ENCODE measurements at places on chromosomes 5 and 9.

DNA sequence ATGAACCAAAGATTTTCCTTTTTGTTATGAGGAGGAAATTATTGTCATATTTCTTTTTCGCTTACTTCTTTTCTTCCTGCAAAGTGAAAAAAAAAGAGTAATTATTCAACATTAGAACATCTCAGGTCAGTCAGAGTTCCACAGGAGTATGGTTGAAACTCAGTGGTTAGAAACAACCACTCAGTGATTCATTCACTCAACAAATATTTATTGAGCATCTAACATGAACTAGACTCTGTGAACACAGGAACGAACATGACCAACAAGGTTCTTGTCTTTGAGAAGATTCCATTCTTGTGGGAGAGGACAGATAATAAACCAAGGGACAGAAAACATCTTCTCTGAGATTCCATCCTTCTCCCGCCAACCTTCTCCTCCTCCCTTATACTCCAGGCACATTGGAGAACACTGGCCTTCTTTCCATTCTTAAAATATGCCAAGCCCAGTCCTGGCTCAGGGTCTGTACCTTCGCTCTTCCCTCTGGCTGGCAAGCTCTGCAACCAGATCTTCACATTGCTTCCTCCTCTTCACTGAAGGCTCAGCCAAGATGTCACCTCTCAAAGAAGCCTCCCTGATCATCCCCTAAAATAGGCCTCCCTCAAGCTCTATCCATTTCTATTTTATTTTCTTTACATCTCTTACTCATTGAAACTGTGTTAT, 6.8 kb upstream of the GRAMD2B start:
- DNase-seq, result no peak

GRCh38 chr5:10704949-10705621, 55.9 kb downstream of the DAP start:
- DNase-seq, result peak; percentile 70

GRCh38 chr9:91436841-91437240, 13.2 kb upstream of the NFIL3 start:
- DNase-seq, result no peak

DNA sequence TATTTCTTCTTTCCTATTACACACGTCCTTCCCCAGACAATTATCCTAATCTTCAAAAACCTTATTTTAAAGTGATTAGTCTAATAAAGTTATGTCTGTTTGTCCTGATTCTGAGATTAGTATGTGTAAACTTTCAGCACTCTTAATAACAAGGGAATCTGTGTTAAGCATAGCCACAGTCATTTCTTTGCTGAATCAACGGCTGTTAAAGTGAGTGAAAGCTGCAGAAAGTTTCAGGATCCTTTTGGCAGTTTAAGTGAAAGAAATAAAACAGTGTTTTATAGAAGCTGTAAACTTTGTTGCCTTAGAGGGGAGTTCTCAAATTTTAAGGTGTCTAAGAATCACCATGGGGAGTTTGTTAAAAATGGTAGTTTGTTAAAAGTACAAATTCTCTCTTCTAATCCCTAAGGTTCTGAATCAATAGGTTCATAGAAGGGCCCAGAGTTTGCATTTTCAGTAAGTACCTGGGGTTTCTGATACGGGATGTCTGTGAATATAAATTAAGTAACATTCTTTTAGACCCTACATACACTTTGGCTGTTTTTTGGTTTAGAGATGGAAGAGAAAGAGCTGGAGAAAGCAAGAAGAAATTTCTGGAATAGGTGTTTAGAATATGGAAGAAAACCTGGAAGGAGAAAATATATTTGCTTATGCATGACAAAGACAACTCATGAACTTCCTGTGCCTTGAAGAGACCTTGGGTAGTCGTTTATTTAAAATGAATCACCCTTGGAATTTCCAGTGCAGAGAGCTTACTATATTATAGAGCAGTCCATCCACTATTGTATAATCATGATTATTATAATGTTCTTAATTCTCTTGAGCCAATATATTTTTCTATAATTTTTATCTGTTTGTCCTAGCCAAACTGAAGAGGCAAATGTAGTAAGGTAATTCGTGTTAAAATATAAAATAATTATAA, 45.7 kb downstream of the SCAMP1 start:
- peak; percentile 56 for DNase-seq

GRCh38 chr5:54900984-54901725, 84.2 kb downstream of the ESM1 start:
- peak; percentile 12 for DNase-seq

DNA sequence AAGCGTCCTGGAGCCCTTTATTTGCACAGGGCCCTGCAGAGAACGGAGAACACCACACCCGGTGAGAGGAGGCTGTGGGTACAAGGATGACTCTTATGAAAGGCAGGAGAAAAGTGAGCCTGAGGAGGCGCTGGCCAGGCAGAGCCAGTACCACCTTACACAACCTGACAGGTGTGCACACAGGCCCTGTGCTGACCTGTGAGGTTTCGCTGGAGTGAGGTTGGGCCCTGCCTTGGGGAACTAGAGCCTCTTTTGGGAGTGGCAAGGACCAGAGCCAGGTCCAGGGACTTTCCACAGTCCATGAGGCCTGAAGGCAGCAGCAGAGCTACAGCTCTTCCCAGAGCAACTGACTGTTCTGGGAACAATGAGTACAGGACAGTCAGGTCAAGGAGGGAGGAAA, 3.1 kb downstream of the SRD5A1 start:
- no peak for DNase-seq

DNA sequence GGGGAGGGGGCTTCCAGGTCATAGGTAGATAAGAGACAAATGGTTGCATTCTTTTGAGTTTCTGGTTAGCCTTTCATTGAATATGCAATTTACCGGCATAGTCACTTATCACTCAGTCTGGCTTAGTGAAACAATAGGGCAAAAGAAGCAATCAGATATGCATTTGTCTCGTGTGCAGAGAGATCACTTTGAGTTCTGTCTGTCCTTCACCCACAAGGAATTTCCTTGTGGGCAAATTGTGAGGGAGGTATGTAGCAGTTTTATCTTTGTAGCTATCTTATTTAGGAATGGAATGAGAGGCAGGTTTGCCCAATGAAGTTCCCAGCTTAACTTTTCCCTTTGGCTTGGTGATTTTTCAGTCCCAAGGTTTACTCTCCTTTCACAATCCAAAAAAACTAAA, 116.1 kb downstream of the TUSC1 start:
- DNase-seq, result no peak

GRCh38 chr5:126918615-126918957, 111.8 kb downstream of the MARCHF3 start:
- no peak for DNase-seq

DNA sequence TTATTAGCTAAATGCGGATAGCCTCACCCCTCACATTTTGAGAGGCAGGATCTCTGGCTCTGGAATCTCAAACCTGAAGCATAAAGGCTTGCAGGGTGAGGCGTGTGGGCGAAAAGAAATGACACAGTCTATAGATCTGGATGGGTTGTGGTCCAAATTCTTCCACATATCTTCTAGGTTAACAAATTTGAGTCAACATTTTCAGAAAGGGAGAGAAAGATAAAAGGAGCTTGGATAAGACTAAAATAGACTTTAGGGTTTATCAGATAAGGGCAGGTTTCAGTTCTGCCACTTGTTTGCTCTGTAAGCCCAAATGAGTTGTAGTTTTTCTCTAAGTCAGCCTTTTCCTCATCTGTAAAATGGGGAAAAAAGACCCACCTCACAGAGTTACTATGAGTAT, 220.9 kb downstream of the TRIM32 start:
- DNase-seq, result no peak

- DNase-seq, result no peak
Observed at GRCh38 chr9:111852291-111852690, 44.3 kb upstream of the UGCG start.

DNA sequence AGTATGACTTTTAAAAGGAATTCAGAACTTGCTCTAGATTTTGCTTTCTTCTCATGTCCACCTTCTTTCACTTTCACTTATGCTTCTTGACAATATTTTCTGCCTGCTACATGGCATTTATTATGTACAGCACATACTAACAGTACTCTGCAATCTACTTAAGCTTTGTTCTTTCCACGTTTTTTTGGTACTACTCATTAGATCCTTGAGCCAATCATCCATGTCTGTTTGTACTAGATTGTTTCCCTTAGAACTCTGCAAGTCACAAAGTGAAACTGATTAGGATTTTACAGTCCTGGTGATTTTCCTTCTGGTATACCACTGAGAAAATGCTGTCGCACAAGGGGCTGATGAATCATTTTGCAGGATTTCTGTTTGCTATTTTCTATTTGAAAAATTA, 78.3 kb downstream of the PARP8 start:
- peak; percentile 40 for DNase-seq

GRCh38 chr9:87118594-87118993, 171.3 kb upstream of the GAS1 start:
- DNase-seq, result no peak

GRCh38 chr5:145437627-145438026, 397.5 kb downstream of the PRELID2 start:
- DNase-seq, result no peak

DNA sequence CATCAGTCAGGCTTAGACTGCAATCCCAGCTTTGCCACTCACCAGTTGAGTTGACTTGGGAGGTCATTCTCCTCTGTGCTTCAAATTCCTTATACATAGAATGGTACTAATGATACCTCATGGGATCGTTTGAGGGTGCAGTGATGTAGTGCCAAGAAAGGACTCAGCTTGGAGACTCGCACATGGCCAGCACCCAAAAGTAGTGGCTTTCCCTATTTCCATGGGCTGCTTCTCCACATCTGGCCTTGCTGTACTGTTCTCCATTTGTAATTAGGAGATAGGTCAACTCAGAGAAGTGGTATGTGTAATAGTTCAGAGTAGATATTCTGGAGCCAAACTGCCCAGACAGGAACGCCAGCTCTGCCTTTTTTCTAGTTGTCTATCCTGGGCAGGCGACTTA, 5.5 kb downstream of the CCL19 start:
- no peak for DNase-seq

- DNase-seq, result no peak
Observed at GRCh38 chr9:130372057-130372456, 72.7 kb upstream of the ASS1 start.

GRCh38 chr5:62592558-62592957, 13.9 kb downstream of the LRRC70 start:
- DNase-seq, result no peak

DNA sequence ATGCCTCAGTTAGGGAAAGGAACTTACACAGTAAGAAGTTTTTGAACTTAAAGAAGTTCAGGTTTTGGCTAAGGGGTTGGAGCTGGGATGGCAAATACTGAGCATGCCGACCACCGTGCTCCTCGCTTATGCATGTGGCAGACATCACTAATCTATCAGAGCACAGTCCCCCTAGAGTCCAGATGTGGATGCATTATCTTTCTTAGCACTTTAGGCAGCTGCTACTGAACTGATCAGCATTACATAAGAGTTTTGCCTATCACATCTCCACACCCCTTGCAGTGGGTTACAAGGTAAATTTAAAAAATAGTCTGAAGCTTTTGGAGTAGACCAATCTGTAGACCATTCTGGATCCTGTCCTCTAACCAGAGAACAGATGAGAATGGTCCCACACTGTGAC, 22.4 kb downstream of the MACIR start:
- no peak for DNase-seq

DNA sequence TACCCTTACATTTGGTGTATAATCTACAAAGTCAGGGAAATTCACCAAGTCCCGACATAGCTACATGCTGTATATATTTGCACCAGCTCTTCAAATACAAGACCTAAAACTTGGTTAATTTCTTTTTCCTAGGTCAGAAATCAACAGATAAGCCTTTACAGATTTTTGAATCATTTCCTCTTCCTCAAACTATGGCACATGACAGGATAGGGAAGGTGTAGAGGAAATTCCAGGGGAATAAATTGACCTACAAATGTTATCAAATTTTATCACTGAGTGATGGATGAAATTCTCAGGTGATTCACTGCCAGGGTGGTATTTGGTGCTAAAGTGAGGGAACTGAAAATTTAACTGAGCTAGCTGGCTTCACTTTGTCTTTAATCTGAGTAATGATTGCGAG, 360.0 kb downstream of the BNC2 start:
- no peak for DNase-seq

- DNase-seq, result no peak
Observed at GRCh38 chr9:105879181-105879580, 184.8 kb downstream of the TMEM38B start.

- DNase-seq, result no peak
Observed at GRCh38 chr9:98154678-98155077, 35.7 kb upstream of the TRIM14 start.

GRCh38 chr9:107270082-107270481, 13.0 kb upstream of the RAD23B start:
- no peak for DNase-seq

- DNase-seq, result no peak
Observed at GRCh38 chr5:180282281-180282680, 9.6 kb downstream of the MAPK9 start.

DNA sequence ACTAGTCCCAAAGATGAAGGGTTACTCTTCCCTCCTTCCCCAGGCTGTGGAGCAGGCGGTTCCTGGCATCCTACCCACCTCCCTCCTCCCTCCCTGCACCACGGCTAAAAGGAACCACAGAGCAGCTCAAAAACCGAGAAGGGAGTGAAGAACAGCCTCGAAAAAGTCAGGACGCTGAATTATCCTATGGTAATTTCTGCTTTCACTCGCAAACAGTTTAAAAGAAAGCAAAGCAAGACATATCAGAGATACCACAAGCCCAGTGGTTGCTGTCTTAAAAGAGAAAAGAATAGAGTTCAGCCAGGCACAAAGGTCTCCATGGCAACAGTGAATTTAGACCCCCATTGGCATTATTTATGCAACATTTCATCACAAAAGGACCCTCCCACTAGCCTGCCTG, 315.4 kb downstream of the CTNND2 start:
- no peak for DNase-seq

DNA sequence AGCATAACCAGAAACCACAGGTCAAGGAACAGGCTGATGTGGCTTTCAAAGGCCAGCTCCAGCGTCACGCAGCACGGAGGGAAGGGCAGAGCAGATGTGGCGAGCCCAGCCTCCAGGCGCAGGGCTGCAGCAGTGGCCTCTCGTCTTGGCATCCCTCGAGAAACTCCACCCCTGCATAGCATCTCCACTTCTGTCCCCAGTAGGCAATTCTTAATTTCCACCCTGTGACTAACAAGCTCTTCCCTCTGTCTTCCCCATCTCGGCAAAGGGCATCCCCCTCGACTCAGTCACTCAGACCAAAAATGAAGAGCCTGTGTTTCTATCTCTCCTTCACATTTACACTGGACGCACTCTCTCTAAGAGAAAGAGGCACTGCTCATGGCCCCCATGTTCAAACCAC, 1.7 kb upstream of the CACNA1B start:
- no peak for DNase-seq

- no peak for DNase-seq
Observed at GRCh38 chr9:133770076-133770777, 32.1 kb upstream of the SARDH start.

Data from RCC 7860 (cell line).